Activated CD4-positive, alpha-beta T cell treated with anti-CD3 and anti-CD28 coated beads, Interleukin-2, amount 10 ng/mL, durations not matched to agents 24 days and 14 days (primary cell): ENCODE measurements at places on chromosomes 6 and 20. TPM values are rescaled to one million over a fixed set of nuclear protein-coding genes. Genes with fewer than 3 reads are reported as not detected.

DNA sequence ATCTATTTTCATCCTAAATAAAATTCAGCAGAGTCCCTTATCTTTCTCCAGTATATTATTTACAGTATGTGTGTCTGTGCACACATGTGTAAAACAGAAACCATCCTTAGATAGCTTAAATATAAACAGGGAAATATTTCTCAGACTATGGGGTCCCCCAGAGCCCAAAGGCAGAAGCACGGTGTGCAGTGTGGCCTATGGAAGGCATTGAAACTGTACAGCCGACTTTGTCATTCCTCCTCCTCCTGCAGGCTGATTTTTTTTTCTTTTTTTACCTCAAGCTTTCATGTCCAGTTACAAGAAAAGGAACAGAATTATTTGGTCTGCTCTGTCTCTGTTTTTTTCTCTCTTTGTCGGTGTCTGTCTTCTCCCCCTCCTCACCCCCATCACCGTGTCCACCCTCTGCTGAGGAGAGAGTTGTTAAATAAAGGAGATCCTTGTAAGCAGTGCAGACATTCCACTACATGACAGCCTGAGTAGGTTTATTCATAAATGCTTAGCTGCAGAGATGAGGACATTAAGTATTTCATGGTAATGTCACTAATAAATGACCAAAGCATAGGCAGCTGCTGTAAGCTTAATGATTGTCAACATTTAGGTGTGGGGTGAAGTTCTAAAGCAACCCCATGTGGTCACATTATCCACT is 31.8 kb upstream of the SLC35D3 start:
- DNase-seq, result no peak
- no peaks in the 10 kb centered on the region for H3K27me3 ChIP-seq
- H3K4me3 ChIP-seq, result no peak overlapping the region
- H3K36me3 ChIP-seq, result no peaks in the 10 kb centered on the region
- peaks cover 3% of the 10 kb centered on the region for H3K4me1 ChIP-seq

- no peak overlapping the region for H3K4me3 ChIP-seq
- H3K27me3 ChIP-seq, result no peaks in the 10 kb centered on the region
- no peak overlapping the region for H3K27ac ChIP-seq
- H3K36me3 ChIP-seq, result peaks cover 2% of the 10 kb centered on the region
- no peak for DNase-seq
- H3K4me1 ChIP-seq, result peaks cover 2% of the 10 kb centered on the region
These were observed 34.4 kb downstream of the RRBP1 start for GRCh38 chr20:17647391-17648314.

DNA sequence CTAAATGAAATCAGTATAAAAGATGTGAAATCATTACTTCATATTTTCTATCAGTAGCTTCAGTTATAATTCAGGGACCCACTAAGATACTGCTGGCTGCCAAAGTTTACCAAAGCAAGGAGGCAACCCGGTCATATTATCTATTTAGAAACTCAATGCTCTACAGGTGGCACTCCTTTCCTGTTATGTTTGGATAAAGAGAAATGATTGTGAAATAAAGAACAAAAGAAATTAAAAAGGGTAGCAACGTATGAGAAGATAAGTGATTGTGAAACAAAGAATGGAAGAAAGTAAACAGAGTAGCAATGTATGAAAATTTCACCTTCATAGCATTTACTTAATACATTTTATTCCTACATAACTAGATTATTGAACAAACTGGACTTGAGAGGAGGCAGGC is 45.2 kb downstream of the RSPH3 start:
- no peak overlapping the region for H3K4me3 ChIP-seq
- peaks cover 7% of the 10 kb centered on the region for H3K27me3 ChIP-seq
- no peaks in the 10 kb centered on the region for H3K36me3 ChIP-seq
- no peak overlapping the region for H3K27ac ChIP-seq
- no peak for DNase-seq
- H3K4me1 ChIP-seq, result peaks cover 7% of the 10 kb centered on the region

DNA sequence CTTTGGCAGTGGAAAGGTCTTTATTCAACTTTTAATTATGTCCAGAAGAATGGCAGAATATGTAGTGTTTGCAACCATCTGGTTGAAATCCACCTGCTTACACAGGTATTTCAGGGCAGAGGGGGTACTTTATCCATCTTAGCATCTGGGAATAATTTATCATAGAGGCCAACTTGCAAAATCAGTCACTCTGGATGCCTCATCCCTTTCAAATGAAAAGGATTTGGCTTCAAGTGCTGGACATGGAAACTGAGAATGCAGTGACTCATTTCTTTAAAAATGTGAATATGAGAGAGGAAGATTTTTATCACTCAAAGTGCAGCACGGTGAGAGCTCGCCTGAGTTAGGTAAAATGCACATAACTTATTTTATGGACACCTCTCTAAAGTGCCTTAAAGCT is 758.3 kb downstream of the KIF16B start:
- no peak overlapping the region for H3K27ac ChIP-seq
- no peak overlapping the region for H3K4me3 ChIP-seq
- no peaks in the 10 kb centered on the region for H3K36me3 ChIP-seq
- H3K27me3 ChIP-seq, result no peaks in the 10 kb centered on the region
- DNase-seq, result no peak
- H3K4me1 ChIP-seq, result no peaks in the 10 kb centered on the region

- DNase-seq, result peak; percentile 87
- H3K4me3 ChIP-seq, result peak overlapping the region; percentile 92
- H3K27me3 ChIP-seq, result no peaks in the 10 kb centered on the region
- H3K27ac ChIP-seq, result peak overlapping the region; percentile 95
These were observed 3.3 kb downstream of the VEGFA start for GRCh38 chr6:43773050-43773979.

- peaks cover 4% of the 10 kb centered on the region for H3K4me1 ChIP-seq
- H3K27ac ChIP-seq, result peak overlapping the region; percentile 54
- H3K36me3 ChIP-seq, result peaks cover 7% of the 10 kb centered on the region
These were observed 10.0 kb downstream of the SIM1 start for GRCh38 chr6:100454551-100455229.

- peaks cover 34% of the 10 kb centered on the region for H3K27me3 ChIP-seq
- no peak overlapping the region for H3K27ac ChIP-seq
- H3K36me3 ChIP-seq, result no peaks in the 10 kb centered on the region
- peaks cover 9% of the 10 kb centered on the region for H3K4me1 ChIP-seq
These were observed 7.4 kb upstream of the IGF2R start for GRCh38 chr6:159961528-159961927.

GRCh38 chr6:30158475-30159040 is 2.5 kb downstream of the TRIM10 start:
- peak overlapping the region; percentile 10 for H3K27ac ChIP-seq
- DNase-seq, result no peak
- peaks cover 3% of the 10 kb centered on the region for H3K27me3 ChIP-seq

- no peaks in the 10 kb centered on the region for H3K36me3 ChIP-seq
- no peaks in the 10 kb centered on the region for H3K27me3 ChIP-seq
- no peaks in the 10 kb centered on the region for H3K4me1 ChIP-seq
- no peak overlapping the region for H3K27ac ChIP-seq
These were observed 66.7 kb upstream of the BMP2 start for GRCh38 chr20:6700563-6701329.

Gene XKR7
- not detected in 2 replicates for total RNA-seq

DNA sequence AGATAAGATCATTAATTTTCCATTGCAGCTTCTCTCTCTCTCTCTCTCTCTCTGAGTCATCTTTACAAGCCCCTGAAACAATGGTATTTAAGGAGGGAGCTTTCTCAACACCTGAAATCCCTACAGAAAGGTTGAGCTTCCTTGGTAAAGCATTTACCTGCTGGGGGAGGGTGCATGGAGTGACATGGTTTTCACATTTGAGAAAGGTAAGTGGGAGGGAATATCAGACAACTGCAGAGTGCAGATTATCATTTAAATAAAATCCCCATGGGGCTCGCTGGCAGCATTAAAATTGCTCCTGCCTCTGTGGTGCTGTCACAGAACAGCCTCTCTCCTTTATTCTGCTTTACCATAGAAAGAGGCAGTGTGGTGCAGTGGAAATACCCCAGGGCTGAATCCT is 10.3 kb upstream of the PDYN start:
- H3K27me3 ChIP-seq, result no peaks in the 10 kb centered on the region
- H3K27ac ChIP-seq, result no peak overlapping the region
- H3K4me1 ChIP-seq, result peaks cover 2% of the 10 kb centered on the region

Gene CNBD2
- total RNA-seq, result 3.1 and 3.8 TPM in 2 replicates
